ENCODE measurements at places on chromosomes 1 and 21.

DNA sequence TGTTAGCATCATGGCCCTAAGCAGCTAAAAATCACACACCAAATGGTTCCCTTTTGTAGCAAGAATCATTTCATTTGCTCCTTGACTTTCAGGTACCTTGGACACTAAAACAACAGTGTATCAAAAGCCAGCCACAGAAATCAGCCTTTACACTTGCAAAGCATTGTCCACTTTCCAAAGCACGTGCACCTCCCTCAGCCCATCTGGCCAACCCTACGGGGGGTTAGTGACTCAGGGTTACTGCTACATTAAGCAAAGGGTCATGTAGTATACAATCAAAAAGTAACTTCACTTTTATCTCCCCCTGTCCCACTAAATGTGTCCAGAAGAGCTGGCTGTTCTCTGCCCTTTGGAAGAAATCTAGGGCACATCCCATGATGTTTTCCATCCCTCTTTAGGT lies 149.7 kb downstream of the HIVEP3 start:
- DNase-seq: no peak

DNA sequence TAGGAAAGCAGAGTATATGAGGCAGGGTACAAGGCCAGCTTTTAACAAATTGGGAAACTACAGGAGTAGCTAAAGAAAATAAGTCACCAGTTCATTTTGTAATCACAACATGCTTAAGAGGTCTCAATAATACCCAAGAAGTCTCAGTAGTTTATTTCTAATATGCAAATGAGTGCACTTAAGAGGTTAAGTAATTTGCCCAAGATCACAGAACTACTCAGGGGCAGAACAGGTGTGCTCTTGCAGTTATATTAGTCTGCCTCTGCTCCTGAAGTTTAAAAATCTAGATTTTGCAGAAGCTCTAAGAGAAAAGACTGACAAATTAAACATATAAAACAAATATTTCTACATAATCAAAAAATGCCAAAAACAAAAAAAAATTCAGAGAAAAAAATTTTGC lies 6.9 kb downstream of the EPS15 start:
- DNase-seq: no peak

DNA sequence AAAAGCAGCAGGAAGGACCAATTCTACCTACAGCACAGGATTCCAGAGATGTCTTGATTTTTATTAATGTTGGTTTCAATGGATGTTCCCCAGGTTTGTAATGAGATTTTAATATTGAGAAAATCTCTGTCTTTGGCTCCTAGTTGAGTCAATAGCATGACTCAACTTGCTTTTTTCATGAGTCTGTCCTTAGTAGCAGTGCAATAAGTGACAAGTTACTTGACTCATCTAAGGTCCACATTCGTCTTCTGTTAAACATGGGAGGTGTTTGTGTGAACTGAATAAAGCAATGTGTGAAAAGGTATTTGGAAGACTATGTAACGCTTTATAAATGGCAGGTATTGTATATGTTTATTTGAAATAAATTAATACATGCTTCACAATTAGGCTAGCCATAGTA lies 645.0 kb upstream of the PTBP2 start:
- DNase-seq: no peak

DNA sequence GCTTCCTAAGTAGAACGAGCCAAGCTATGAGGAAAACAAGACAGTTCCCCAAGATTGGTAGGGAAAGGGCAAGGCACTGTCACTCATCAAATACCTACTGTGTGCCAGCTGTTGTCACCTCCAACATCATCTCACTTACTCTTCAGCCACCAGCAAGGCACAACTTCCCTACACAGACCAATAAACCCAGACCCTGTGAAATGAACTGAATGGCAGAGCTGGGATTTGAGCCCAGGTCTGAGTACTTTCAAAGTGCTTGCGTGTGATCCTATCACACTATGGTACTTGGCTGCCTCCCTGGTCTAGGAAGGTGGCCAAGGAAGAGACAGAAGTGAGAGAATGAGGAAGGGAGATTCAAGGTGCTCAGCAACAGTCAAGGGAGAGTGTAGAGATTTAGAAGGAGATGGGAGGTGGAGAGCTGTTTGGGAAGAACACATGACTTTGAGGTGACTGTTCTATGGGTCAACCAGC lies 16.7 kb upstream of the TRIM63 start:
- DNase-seq: no peak

DNA sequence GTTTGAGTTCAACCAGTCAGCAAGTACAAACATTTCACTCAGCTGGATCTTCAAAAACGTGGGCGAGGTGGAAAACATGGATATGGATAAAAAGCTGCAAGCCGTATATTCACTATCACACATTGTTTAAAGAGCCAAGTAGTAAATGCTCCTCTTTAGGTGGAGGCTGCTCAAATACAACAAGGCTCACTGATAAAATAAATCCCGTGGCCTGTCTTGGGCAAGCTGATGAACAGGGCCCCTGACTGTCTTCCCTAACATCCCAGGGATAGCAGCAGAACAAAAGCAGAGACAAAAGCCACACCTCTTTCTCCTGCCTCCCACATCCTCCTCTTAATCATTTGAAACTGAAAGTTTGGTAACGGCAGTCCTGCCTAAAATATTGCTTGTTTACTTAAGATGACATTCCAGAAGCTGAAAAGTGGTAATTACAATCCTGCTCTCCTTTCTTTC lies 357.7 kb downstream of the TTLL7 start:
- DNase-seq: no peak

- DNase-seq: no peak
These were observed 26.1 kb downstream of the ETS2 start for GRCh38 chr21:38831526-38832467.

- DNase-seq: no peak
These were observed 44.4 kb upstream of the SCMH1 start for GRCh38 chr1:41286486-41286885.

GRCh38 chr21:42227909-42228708 lies 9.2 kb downstream of the ABCG1 start:
- DNase-seq: peak; percentile 89

GRCh38 chr1:152546704-152547103 lies 19.9 kb downstream of the LCE3E start:
- no peak for DNase-seq

DNA sequence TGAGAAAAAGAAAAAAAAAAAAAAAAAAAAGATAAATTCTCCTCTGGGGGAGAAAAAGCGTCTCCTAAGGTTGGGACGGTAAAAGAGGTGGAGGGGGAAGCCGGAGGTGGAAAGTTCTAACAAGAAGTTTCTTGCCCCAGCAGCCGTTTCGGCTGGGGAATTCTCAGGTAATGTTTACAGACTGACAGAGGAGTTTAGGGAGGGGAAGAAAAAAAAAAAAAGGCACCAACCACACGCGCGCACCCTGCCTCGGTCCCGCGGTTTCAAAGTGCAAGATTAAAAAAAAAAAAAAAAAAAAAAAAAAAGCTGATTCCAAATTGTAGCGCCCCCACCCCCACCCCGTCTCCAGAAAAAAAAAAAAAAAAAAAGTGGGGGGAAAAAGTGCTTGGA lies 504 bp downstream of the DHRS3 start:
- DNase-seq: peak; percentile 31

- no peak for DNase-seq
These were observed 54.1 kb upstream of the LYST start for GRCh38 chr1:235920596-235921375.

DNA sequence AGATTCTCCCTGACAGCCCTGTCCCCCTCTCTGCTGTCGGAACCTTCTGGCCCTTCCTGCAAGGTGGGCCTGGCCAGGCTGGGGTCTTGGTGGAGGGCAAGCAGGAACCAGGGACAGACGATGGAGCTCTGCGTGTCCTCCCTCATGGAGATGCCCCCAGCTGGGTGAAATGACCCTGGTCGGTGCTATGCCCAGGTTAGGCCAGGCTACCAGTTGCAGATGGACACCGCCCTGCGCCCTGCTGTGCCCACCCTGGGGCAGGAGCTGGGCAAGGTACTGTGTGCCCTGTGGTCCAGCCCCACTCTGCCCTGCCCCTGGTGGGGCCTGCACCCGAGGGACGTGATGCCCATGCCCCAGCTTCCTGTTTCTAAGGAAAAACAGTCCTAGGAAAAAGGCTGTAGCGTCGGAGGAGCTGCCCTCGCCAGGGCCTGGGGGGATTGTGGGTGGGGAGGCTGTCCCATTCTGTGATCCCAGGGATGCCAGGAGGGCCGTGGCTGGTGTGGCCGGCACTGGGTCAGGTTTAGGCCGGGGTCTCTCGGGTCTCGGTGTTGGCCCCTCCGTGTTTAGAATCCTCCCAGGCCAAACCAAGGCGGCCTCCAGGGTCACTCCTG lies 77.6 kb downstream of the MORN1 start:
- no peak for DNase-seq

DNA sequence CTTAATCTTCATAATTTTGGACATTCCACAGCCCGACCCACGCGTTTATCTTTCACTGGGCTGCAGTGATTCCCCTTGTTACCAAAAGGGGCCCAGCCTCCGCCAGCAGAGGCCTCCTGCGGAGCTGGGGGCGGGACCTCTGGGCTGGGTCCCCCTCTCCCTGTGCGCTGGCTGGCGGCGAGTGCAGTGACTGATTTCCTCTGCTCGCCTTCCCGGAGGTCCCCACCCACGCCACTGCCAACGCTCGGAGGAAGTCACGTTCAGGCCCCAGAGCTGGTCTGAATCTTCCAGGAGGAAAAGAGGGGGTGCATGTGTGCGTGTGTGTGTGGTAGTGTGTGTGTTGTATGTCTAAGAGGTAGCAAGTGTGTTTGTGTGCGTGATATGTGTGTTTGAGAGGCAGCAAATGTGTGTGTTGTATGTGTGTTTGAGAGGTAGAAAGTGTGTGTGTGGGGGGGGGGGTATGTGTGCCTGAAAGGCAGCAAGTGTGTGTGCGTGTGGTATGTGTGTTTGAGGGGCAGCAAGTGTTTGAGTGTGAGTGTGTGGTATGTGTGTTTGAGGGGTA lies 35.0 kb upstream of the JAK1 start:
- DNase-seq: peak; percentile 60

- DNase-seq: no peak
These were observed 177.0 kb downstream of the CLIC6 start for GRCh38 chr21:34845521-34846451.

DNA sequence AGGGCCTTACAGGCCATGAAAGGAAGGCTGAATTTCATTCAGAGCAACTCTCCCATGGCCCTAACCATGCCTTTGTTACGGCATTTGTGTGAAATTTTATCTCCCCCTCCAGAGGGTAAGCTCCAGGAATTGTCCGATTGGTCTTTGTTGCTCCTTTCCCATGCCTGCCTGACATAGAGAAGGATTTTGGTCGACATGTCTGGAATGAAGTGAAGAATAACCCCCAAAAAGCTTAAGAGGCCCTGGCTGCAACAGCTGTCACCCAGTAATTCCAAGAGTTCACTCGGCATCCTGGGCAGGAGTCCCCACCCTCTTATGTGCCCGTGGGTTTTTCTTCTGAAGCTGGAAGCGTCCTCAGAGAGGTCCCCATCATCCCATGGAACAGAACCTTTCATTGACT lies 20.6 kb downstream of the CDA start:
- no peak for DNase-seq

DNA sequence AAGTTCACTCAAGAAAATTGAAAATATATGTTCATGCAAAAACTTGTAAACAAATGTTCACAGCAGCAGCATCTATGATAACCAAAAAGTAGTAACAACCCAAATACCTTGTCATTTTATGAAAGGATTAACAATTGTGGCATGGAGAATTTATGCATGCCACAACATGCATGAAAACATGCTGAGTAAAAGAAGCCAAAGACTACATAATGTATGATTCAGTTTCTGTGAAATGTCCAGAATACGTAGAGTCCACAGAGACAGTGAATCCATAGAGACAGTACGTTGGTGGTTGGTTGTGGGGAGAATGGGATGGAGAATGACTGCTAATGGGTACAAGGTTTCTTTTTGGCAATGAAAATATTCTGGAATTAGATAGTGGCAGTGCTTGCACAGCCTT lies 148.7 kb downstream of the MAST2 start:
- DNase-seq: no peak

DNA sequence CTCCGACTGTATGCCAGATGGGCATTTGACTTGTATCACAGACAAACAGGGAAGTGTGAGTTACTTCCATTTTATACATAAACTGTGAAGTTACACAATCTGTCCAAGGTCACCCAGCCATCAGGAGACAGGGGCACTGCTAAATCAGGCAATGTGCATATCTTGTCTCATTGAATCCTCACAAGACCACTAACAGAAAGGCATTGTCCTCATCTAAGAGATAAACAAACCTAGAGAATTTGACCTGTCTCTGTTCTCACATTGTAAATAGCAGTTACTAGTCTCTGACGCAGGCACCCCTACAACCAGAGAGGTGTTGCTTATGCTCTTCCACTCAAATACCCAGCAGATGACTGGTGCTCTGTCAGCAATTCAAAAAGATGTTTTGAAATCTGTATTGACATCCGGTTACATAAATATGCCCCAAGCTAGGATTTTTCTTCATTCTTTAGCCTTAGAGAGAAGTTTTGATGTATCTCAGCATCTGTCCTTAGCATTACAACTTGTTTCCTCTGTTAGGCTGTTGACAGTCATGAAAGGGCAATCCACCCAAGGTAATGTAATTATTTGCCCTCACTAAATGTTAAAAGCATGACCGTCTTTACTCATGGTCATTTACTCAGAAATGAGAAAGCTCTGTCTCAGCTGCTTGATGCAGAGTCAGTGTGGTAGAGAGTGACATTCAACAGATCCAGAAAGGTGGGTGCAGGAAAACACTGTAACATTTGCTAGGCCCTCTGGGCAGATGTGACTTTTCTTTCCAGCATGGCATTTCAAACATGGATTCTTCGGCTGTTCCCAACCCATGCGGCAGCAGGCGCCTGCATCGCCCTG lies 51.9 kb upstream of the ZNF326 start:
- DNase-seq: no peak

- no peak for DNase-seq
These were observed 165.9 kb downstream of the TGFBR3 start for GRCh38 chr1:91720044-91720443.

DNA sequence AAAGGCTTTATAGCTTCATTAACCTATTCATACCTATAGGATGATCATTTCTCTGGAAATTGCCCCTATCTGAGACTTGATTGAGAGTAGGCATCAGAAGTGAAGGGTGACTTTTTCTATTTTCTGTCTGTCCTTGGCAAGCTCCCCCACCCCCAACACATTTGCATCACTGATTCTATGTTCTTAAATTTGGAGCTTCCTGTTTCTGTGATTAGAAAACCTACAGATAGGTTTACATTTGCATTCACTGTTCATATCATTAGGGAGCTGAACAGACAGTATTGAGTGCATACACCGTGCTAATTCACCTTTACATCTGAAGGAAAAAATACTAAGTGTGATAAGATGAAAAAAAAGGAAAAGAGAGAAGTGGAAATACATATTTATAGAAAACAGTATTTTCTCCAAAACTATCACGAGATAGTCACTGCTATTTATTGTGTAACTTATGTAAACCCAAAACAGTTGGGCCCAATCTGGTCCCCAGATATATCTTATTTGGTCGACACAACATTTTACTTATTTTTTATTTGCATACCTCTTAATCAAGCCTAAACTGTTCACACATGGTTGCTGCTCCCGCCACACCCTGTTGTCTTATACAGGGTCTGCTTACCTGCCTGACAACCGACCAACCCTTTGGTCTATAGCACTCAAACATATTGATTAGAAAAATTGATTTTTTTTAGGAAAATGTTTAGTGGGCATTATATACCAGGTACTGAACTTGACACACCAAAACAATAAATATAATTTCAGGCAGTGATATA lies 218.8 kb downstream of the NTNG1 start:
- DNase-seq: no peak

- no peak for DNase-seq
These were observed 52.1 kb upstream of the EPS8L3 start for GRCh38 chr1:109815809-109816174.
